CD4-positive, alpha-beta T cell treated with Interleukin-2 at 100 ng/mL for 4 hours (primary cell): ENCODE measurements at places on chromosomes 12 and 14.

GRCh38 chr12:12811343-12811742 lies 1.8 kb upstream of the DDX47 start:
- DNase-seq, result no peak

DNA sequence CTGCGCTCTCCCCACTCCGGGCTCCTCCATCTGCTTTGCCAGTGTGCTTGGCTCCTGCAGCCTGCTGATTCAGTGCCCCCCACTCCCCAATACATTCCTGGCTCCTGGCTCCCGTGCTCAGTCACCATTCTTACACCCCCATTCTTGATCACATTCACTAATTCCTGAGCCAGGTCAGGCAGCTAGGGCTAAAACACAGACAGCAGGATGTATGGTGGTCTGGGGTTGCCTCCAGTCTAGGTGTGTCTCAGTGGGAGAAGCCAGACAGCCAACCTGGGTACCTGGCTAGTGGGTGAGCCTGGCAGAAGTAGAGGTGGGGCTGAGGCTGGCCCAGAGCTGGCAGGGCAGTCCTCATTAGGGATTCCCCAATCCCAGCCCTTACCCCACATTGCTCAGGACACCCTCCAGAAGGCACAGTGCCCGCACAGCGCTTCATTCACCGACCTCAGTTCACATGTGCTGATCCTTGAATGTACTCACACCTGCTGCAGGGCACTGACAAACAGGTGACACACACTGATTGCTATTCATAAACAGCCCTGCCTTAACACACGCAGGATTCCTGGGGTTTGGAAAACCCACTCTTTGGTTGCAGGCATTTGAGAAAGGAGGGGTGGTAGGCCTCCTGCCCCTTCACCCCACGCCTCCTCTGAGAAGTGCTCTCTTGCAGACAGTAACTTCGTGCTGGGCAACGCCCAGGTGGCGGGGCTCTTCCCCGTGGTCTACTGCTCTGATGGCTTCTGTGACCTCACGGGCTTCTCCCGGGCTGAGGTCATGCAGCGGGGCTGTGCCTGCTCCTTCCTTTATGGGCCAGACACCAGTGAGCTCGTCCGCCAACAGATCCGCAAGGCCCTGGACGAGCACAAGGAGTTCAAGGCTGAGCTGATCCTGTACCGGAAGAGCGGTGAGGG lies 1.7 kb downstream of the KCNH3 start:
- DNase-seq, result no peak

DNA sequence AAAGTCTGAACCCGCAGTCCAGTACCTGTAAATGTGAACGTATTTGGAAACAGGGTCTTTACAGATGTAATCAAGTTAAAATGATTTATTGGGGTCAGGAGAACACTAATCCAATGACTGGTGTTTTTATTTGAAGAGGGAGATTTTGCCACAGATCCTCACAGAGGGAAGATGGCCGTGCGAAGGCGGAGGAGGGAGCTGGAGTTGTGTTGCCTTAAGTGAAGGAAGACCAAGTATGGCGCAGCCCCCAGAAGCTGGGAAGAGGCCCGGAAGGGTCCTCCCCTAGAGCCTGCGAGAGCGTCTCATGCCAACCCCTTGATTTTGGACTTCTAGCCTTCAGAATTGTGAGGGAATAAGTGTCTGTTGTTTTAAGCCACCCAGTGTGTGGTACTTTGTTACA lies 102.8 kb upstream of the NUDT4 start:
- no peak for DNase-seq

DNA sequence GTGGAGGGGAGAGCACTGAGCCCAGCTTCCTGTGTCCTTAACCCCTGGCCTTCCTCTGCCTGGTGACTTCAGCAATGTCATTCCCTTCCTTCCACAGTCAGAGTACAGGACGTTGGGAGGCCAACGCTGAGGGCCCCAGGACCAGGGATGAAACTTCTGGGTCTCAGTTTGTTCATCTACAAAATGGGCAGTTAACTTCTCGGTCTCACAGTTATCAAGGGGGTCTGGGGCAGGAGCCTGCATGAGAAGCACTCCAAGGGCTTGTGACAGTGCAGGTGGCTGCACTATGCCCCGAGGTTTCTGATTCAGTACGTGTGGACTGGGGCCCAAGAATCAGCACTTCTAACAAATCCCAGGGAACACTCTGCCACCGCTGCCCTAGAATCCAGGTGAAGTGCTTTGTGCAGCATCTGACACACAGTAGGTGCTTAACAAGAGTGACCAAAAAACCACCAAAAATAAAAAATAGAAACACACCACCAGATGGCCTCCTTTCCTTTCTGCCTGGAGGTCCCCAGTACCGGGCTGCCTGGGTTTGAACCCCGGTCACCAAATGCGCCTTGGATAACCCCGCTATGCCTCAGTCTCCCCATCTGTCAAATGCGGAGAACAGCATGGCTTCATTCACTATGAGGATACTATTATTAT lies 80.4 kb downstream of the RFLNA start:
- no peak for DNase-seq

DNA sequence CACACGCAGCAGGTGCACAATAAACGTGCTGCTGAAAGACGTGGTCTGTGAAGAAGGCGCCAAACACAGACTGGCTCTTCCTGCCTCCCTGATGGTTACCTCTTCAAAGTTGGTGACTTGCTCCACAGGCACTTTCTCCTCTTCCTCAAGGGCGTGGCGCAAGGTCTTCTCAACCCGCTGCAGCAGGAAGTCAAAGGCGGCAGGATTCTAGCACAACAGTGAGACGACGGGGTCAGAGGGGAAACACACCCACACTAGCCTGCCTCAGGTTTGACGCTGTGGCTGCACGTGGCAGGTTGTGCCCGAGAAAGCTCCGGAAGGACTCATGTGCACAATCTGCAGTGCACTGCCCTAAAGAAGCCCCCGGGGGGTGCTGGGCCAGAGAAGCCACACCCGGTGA lies 15.0 kb downstream of the POLE start:
- DNase-seq, result no peak

DNA sequence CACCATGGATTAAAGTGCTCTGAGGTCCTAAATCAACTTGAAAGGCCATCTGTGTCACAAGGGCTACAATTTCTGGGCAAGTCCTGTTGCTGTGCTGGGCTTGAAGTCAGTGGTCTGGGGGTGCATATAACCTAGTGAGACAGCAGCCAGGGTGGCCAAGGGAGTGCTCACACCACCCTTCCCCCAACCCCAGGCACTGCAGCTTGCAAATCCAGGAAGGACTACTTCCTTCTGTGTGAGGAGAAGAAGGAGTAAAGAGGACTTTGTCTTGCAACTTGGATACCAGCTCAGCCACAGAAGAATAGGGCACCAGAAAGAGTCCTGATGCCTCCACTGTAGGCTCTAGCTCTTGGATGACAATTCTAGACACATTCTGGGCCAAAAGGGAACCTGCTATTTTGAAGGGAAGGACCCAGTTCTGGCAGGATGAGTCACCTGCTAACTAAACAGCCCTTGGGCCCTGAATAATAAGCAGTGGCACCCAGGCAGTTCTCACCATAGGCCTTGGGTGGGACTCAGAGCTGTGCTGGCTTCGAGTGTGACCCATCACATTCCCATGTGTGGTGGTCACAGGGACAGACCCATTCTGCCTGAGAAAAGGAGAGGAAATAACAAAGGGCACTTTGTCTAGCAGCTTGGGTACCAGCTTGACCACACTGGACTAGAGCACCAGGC lies 32.6 kb upstream of the DHRS7 start:
- no peak for DNase-seq

GRCh38 chr12:120067901-120068300 lies 48.7 kb downstream of the RAB35 start:
- no peak for DNase-seq

DNA sequence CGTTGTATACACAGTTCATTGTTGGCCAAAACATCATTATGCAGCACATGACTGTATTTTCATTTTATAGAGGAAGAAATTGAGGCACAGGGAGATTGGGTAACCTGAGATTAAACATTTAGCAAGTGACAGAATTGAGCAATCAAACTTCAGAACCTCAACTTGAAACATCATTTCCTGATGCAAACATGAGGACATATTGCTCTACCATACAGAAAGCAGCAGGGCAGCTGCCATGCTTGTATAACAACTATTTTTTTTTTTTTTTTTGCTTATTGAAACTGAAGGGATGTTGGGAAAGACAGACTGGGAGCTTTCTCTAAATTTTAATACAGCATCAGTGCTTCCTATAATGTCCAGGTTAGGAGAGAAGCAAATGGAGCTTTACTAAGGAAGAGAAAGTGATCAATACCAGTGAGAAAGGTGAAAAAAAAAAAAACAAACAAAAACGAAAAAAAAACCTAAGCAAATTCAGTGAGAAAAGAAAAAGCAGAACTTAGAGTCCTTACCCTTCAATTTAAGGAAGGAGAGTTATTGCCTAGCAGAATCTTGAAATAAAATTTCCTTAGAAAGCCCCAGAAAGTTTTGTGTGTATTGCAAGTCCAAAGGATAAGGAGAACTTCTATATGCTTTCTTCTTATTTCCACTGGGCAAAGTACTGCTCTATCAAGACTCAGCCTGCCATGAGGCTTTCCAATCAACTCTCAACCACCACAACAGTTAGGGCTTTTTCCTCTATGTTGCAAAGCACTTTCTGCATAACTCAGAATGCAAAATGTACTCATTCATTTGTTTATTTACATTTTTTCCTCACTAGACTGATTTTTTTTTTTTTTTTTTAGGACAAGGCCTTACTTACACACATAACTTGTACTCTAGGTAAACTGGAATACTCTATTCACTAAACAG lies 21.6 kb downstream of the BTG1 start:
- DNase-seq, result no peak

DNA sequence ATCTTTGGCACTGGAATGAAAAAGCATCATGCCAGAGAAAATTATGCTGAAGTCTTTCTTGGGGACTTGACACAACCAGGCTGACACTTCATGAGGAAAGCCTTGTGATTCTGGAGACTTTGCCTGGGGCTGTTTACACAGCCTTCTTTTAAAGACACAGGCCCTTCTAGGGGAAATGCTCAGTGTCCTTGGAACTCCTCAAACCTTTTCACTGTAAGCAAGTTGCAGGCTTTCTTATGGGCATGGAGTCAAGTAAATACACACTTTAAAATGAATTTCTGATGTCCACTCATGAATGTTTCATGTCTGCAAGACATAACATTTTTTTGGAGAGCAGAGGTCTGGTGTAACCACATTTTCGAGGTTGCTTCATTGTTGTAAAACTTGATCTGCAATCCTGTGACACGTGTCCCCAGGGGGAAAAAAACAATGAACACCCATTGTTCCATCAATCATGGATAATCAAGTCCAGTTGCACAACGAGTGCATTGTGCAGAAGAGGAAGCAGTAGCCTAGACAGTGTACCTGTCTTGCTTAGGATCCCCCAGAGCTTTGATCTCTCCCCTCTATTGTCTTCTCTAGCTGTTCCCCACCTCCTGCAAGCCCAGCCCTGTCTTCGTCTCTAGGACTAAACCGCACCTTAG lies 155.1 kb upstream of the PRICKLE1 start:
- DNase-seq, result no peak

DNA sequence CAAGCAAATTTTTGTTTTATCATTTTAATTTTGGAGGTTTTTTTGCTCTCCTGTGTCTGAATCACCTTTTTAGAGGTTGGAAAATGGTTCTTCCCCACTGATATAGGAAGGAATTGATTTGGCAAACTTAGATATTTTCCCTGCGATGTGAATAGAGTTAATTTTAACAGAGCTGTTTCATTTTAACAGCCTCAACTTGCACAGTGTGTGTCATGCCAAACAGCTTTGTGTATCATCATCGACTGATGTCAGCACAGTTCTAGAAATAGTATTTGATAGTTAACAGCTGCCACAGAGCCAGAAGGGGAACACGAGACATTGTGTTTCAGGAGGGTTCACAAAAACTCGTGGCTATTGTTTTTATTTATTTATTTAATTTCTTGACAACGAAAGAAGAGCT lies 243.1 kb upstream of the FOXN3 start:
- no peak for DNase-seq

DNA sequence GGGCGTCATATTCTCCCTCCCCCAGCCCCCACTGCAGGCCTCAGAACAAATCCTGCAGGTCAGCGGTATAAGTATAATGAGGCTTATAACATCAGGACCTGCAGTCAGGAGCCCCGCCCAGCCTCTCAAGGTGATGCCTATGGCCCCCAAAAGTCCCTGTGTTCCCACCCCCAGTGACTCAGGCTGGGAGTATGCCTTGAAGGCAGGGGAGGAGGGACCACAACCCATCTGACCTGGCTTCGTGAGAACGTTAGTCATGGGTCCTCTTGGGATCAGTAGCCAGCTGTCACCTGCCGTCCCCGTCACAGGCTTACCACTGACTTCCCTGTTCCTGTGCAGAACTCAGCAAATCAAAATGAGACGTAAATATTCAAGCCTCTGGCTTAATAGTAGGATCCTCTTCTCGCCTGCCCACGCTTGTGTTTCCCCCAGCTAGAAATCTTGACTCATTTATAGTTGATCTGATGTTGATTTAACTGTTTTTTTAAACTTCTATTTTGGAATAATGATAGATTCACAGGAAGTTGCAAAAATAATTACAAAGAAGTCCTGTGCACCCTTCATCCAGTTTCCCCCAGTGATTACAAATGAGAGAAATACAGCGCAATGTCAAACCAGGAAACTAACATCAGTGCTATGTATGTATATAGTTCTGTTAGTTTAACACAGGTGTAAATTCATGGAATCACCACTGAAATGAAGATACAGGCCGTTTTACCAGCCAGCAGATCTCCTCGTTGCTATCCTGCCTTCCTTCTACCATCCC lies 107.5 kb downstream of the ADGRD1 start:
- DNase-seq, result no peak

DNA sequence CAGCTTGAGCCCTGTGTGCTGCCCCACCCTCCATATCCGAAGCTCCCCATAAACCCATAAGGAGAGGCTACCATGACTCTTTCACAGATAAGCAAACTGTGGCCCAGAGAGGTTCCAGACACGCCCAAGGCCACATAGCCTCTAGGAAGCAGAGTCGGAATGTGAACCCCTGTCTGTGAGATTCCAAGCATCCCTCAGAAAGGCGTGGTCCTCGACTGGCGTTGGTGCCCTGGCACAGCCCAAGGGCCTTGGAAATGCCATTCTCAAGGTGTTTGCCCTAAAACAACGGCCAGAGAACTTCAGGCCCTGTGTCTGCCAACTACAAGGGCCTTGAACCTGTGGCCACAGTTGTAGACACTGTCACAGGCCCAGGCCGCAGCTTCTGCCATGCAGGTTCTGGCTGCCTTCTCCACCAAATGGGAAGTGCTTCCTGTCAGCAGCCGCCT lies 8.5 kb upstream of the DIO3 start:
- DNase-seq, result no peak

DNA sequence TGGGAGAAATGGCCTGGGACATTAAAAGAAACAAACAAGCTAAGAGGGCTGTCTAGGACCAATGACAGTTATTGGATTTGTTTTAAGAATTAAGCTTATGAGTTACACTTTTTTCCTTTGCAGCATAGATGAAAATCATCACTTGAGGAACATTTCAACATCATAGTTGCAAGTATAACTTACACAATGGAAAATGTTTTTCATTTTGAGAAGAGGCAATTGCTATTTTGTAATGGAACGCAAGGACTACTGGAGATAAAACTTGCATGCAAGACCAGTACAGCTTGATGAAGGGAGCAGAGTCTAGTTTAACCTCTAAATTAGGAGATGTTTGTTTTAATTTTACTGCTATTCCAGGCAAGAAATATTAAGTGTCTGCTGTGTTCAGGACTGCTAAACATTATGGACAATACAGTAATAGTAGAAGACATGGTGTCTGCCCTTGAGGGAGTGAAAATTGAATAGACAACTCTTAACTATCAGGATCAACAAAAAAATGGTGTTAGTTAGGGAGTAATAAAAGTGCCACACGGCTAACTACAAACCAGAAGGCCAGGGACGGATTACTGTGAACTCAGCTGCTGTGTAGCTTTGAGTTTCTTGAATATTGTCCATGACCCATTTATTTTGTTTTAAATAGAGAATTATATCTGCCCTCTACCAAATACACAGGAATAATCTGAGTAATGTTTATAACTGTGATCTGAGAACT lies 374.5 kb downstream of the RAD51B start:
- no peak for DNase-seq

GRCh38 chr14:63543826-63544406 lies 739 bp upstream of the PPP2R5E start:
- no peak for DNase-seq
